GM13976 (cell line): ENCODE measurements at places on chromosomes 12 and 14.

GRCh38 chr14:24321212-24321975, 10.1 kb downstream of the LTB4R start:
- DNase-seq: no peak

DNA sequence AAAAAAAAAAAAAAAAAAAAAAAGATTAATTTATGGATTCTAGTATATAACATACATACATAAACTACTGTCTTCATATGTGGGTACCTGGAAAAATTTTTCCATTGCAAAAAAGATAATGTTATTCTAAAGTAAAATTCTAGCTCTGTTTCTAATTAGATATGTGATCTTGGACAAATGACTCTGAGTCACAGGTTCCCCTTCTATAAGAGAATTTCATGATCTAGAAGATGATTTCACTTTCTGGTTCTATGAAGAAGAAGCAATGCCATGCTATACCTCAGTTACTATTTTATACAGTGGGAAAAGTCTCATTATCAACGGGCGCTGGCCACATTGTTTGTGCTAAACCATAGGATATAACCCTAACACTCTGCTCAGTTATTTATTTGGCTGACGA, 351.3 kb downstream of the ZFP36L1 start:
- DNase-seq: no peak

DNA sequence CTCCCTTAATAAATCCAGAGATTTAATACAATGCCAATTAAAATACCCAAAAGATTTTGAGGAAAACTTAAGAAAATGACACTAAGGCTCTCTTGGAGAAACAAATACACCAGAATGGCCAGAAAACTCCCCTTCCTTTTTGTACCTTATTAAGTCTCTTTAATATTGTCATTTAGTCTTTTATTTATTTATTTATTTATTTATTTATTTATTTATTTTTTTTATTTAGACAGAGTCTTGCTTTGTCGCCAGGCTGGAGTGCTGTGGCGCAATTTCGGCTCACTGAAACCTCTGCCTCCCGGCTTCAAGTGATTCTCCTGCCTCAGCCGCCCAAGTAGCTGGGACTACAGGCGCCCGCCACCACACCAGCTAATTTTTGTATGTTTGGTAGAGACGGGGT, 210.6 kb downstream of the DACT1 start:
- DNase-seq: no peak

- DNase-seq: peak; percentile 21
Measured at GRCh38 chr14:104940526-104941150, 16.0 kb downstream of the PLD4 start.

GRCh38 chr12:27781680-27782079, 1.6 kb upstream of the MANSC4 start:
- no peak for DNase-seq

GRCh38 chr12:24418157-24418556, 468.7 kb upstream of the SOX5 start:
- no peak for DNase-seq

GRCh38 chr12:92289629-92290349, 144.1 kb upstream of the BTG1 start:
- DNase-seq: no peak

GRCh38 chr12:7039403-7039802, 21.1 kb upstream of the C1S start:
- DNase-seq: no peak

- no peak for DNase-seq
Measured at GRCh38 chr14:99244367-99244901, 27.6 kb downstream of the BCL11B start.

GRCh38 chr14:56219666-56220413, 101.6 kb downstream of the PELI2 start:
- DNase-seq: no peak
